Foreskin keratinocyte (primary cell): ENCODE measurements at places on chromosomes 6 and 20.

- DNase-seq: peak; percentile 89
These were observed 9.4 kb downstream of the ABCC10 start for GRCh38 chr6:43436577-43437282.

- peak; percentile 56 for DNase-seq
These were observed 160.8 kb downstream of the PDE7B start for GRCh38 chr6:136012198-136012887.

DNA sequence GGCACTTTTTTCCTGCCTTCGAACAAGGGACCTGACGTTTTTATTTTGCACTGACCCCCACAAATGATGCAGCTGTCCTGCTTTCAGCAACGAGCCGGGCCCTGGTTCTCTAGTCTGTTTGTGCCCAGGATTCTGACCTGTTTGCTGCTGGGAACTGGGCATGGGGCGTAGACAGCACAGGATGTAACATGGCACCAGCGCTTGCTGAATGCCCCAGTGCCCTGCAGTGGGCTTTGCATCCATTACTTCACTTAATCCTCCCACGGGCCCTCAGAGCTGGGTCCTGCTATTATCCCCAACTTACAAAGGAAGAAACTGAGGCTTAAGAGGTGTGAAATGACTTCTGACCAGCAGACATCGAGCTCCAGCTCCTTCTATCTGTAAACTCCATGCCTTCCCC lies 80.4 kb upstream of the PMEPA1 start:
- no peak for DNase-seq

- no peak for DNase-seq
These were observed 28.8 kb upstream of the GMPR start for GRCh38 chr6:16209539-16209938.

DNA sequence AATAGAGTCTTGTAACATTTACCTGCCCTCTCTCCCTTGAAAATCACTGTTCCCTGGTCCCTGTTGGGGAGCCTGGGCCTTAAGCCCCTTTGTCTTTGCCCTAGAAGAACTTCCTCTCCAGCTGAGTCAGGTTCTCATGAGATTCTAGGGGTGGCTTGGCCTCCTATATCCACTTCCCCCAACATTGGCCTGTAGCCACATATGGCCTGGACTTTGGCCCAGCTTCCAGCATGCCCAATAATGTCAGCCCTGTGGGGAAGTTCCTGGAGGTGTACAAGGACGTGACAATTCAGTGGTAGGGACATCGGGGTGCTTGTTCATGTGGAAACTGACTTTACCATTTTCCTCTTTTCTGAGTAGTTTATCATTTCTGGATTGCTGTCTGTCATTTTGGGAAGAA lies 17.2 kb upstream of the MAS1L start:
- no peak for DNase-seq

GRCh38 chr6:47371870-47372255 lies 62.2 kb upstream of the TNFRSF21 start:
- no peak for DNase-seq

DNA sequence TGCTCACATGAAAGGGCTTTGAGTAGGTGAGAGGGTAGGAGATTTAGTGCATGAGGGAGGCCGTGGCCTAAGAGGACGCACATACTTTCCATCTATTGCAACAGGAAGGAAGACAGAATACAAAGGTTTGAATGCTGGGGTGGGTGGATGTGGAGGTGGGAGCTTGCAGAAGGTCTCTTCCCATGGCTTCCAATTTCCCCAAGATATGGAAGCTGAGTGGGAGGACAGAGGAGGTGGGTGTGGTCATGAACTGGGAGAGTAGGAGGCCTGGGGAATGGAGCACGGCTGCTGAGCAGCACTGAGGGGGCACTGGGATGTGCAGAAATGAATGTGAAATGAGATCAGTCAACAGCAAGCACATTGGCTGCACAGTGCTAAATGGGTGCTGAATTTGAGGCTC lies 70.3 kb downstream of the SCML4 start:
- no peak for DNase-seq

DNA sequence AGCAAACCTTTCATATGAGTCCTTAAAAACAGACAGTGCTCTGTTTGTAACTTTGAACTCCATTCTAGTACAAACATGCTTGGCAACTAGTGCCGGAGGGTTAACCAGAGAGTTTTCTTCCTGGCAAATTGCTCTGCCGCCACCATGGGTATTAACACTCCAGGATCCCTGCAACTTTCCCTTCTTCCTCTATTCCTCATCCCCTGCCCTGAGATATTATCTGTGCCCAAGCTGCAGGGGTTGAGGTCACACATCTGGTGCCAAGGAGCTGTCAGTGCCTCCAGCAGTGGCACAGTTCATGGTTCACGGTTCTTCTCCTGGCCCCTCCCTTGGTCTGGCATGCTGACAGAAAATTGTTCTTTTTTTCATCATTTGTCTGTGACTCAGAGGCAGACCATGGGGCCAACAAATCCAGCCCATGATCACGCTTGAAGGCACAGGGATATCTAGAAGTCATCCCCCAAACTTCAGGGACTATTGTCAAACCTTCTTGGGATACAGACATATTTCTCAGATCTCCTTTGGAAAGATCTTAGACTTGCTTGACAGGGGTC lies 77.5 kb downstream of the ATXN1 start:
- peak; percentile 92 for DNase-seq

GRCh38 chr6:156731396-156731795 lies 45.8 kb upstream of the ARID1B start:
- DNase-seq: peak; percentile 27

- no peak for DNase-seq
These were observed 39.6 kb upstream of the CD93 start for GRCh38 chr20:23125625-23126191.

DNA sequence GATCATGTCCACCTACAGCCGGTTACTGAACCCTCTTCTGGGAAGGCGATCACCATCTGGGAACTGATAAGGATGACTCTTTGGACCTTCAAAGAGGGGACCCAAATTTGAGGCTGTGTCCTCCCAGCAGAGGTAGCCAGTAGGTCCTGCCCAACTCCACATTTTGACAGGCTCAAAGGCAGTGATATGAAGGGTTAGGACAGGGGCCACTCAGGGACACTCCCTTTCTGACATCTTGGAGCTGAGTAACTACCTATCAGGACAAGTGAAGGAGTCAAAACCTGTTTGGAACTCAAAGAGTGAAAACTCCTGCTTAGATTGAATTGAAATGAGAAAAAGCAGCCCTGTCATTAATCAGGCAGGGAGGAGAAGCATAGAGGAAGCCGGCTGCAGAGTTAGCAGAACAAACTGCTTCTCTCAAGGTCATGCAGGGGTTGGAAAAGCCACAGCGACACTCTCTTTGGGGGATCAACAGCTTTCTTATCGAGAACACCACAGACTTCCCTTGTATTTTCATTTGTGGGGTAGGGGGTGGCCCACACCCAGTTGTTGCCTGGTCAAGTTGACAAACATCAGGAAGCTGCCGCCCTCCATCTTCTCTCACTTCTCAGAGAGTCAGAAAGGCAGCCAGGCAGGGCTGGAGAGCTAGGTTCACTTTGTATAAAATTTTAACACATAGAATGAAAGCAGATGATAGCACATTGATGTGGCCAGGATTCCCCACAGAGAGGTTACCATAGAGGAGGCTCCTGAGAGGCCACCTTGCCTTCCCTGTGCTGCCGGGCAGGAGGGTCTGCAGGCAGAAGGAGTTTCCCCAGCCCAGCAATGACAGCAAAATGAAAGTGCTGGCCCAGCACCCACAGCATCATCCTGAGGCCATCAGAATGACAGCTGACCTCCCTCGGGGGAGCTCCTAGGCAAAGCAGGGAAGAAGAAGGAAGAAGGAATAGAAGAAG lies 47.6 kb downstream of the AGPAT4 start:
- DNase-seq: no peak

GRCh38 chr6:128725271-128726233 lies 157.4 kb upstream of the LAMA2 start:
- DNase-seq: no peak
